ENCODE measurements at places on chromosomes 3 and 15.

DNA sequence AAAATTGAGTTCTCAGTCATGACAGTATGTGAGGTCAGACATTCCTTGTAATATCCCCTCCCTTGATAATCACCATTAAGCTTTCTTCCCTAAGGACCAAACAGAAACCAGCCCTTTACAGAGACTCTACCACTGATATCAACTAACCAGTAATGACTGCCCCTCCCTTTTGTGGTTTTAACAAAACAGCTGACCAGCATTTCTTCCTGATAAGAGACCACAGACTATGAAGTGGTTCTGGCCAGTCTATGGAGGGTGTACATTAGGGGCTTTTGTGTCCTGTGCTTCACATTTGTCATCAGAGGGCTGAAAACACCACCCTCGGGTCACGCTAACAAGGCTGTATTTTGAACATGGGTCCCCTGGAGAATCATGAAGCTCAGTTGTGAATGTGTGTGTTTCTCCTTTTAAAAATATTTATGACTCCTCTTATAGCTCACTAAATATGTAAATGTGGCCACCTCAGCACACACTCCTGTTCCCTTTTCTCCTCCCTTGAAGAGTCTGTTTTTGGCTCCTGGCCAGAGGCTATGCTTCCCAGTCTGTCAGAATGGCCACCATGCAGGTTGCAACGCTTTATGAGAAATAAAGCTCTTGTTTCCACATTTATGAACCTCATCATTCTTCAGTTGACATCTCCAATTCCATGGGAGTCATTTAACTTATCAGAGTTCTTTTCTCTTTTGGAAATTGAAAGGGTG is 239.3 kb downstream of the CPNE4 start:
- DNase-seq: no peak

DNA sequence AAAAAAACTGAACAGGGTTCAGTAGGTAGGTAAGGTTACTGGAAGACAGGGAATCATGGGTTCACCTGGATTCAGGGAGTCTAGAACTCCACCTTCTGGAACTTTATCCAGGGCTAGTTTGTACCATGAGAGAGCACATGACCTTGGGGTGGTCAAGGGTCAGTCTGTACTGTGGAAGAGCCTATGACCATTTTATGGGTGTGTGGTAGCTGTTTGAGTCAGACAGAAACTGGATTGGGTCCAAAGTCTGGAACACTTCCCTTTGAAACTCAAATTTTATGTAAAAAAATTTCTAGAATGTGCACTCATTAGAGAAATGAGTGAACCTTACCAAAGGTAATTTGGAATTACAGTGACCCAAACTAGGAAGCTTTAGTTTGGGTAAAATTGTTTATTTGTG is 486.0 kb upstream of the AGTR1 start:
- no peak for DNase-seq

- no peak for DNase-seq
These were observed 124.8 kb upstream of the ABI3BP start for GRCh38 chr3:101117980-101118379.

DNA sequence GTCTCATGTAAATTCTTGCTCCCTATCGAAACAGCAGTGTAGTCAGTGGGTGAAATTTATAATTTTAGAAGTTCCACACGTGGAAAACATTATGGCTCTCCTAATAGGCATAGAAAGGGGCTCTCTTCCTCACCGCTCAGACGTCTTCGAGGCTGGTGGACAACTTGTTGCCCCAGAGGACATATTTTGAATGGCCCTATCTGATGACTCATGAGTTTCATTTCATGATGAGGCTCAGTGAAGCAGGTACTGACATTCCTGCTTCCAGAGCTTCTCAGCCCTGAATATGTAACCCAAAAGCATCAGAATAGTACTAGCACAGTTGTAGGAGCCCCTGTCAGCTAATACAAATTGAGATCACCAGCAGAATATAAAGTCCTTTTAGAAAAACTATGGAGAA is 117.9 kb downstream of the HERC1 start:
- no peak for DNase-seq

DNA sequence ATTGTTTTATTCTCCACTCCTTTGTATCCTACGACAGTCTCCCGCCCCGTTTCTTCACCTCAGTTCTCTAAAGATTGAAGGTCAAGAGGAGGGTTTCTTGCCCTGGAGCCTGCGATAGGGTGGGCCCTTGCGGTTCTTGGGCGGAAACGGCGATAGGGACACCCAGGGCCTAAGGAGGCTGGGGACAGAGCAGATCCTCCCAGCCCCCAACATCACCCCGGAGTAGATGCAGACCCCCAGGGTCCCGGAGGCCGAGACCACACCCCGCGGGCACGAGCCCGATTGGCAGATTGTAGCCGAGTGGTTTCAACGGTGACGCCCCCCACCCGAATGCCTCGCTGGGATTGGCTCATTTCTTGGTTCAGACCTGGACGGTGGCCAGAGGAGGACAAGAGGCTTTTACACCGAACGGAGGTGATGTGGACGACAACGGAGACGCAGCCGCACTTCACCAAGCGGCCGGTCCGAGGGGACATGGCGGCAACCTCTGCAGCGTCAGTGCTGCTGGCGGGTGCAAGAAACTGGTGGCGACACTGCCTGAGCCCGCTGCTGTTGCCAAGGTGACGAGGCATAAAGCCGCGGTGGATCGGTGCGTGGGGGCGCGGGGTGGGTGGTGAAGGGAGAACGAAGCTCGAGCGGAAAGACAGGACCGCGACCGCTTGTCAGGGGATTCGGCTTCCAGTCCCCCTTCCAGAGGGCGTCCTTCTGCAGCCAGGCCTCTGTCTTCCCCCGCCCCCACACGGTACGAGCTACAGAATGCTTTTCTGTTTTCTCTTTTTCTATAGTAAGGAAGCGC is 19.0 kb upstream of the MCF2L2 start:
- peak; percentile 92 for DNase-seq

- DNase-seq: no peak
These were observed 19.0 kb downstream of the NUP210 start for GRCh38 chr3:13401149-13401548.

DNA sequence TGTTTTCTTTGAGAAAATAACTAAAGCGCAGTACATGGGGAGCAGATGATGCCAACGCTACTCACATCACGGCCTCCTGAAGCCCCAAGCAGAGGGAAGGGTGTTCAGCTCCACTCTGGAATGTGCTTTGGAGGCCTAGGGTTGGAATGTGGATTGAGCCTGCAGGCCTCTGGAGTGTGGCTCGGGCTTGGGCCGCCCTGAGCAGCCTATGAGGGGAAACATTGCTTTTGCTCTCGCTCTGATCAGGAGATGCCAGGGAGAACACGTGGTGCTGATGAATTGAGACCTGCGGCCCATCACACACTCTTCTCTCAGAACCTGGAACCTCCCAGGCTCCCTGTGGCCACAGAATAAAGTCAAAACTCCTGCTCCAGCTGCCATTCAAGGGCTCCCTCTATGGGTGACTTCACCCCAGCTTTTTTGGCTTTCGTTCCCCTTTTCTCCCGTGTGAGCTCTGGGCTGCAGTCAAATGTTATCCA is 23.3 kb downstream of the CCDC13 start:
- peak; percentile 12 for DNase-seq

DNA sequence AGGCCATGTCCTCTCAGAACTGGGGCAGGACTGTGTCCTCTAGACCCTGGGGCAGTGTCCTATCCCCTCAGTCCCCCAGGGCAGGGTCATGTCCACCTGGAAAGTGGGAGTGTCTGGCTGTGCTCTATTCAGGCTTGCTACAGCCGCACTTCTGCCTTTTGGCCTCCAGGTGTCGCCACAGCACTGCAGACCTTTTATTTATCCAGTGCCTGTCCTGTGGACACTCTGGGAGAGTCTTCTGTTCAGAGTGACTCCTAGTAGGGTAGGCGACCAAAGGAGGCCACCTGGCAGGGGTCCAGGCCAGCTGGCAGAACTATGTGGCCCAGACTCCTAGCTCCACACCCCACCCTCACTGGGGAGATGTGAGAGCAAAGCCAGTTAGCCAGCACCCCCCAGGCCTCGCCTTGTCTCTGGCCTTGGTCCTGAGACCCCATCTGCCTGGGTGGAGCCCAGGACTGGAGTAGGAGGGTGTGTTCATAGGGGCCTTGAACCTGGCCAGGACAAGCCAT is 3.9 kb downstream of the TMIE start:
- DNase-seq: peak; percentile 76

GRCh38 chr3:87333393-87333892 is 57.1 kb upstream of the POU1F1 start:
- DNase-seq: peak; percentile 79

- DNase-seq: no peak
These were observed 10.4 kb downstream of the NSMCE3 start for GRCh38 chr15:29259233-29259632.

- no peak for DNase-seq
These were observed 97.6 kb upstream of the STRIT1 start for GRCh38 chr3:155391104-155391503.

GRCh38 chr3:77601823-77602415 is 562.0 kb downstream of the ROBO2 start:
- DNase-seq: no peak

DNA sequence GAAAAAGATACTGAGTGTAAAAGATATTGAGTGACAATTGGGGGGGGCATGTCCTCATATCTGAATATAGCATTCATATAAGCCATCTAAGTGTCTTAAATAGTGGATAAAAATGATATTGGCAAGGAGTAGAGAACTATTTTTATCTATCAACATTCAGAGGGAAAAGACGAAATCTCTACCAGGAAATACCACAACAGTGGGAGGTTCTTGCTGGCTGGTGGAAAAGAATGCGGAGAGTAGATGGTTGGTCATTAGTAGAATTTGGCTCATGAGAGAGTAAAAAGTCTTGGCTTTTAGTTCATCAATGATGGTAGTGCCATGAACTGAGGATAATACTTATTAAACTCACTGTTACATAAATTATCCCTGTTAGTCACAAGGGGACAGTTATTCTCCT is 4.8 kb upstream of the TCF12 start:
- no peak for DNase-seq

- no peak for DNase-seq
These were observed 266.8 kb downstream of the ABHD5 start for GRCh38 chr3:43957553-43957952.

DNA sequence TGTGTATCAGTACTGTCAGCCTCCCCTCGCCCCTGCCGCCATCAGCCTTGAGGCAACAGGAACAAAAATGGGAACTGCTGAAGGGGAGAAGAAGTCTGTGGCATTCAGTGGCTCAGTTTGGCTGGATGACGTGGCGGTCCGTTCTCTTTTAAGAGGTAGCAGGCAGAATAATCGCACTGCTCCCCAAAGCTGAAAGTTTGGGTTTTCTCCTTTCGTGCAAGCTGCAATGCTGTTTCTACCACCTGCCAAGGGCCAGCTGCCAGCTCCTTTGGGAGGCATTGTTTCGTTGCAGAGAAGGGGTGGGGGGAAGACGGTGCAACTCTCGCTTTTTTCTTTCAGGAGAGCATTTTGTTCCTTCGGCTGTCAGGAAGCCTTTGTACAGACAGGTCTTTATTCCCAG is 369.6 kb upstream of the RORA start:
- DNase-seq: no peak

All from activated CD4-positive, alpha-beta T cell treated with anti-CD3 and anti-CD28 coated beads, Interleukin-2, Interleukin-6, amounts not matched to agents 100 ng/mL and 50 ng/mL, durations not matched to agents 16 hours and 8 hours (primary cell).